ENCODE measurements at places on chromosomes 7 and 10.

- no peak for DNase-seq
Measured at GRCh38 chr7:123741940-123742339, 6.9 kb downstream of the WASL start.

- no peak for DNase-seq
Measured at GRCh38 chr7:50315739-50316671, 11.5 kb downstream of the IKZF1 start.

GRCh38 chr7:133197972-133198544 lies 54.8 kb upstream of the EXOC4 start:
- no peak for DNase-seq

DNA sequence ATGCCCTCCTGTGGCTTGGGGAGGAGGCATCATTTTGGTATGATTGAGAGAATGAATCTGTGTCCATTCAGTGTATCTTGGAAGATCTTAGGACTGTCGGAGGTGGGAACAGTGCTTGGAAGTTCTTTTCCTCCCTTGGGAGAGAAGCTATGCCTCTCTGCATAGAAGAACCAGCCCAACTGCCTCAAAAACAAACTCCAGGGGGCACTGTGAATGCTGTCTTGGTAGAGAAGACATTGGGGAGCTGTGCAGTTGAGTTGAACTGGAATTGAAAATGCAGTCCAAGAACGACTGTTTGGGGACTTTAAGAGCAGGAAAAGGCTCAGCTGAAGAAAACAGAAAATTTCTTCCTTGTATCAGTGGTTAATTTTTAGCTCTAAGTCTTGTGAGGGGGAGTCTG lies 4.9 kb upstream of the GJD4 start:
- no peak for DNase-seq

DNA sequence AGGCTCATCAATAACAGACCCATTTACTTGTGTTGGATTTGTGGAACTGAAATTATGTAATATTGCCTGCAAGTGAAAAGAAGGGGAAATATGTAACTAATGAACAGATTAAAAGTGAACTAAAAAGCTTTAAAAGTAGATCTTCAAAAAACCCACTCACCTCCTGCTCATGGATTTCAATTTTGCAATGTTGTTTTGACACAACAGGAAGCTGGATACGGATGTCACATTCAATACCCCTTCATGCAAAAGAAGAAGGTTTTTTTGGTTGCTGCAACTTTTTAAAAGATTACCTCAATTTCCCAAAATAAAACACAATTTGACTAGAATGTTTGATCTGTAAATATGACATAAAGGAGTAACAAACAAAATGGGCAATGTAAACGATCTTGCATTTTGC lies 3.3 kb downstream of the MKI67 start:
- no peak for DNase-seq

GRCh38 chr7:21276471-21277035 lies 151.3 kb upstream of the SP4 start:
- no peak for DNase-seq

GRCh38 chr7:139427788-139428187 lies 55.7 kb downstream of the KLRG2 start:
- no peak for DNase-seq

GRCh38 chr7:45869426-45869825 lies 3.5 kb downstream of the CCDC201 start:
- DNase-seq = no peak

GRCh38 chr10:103481974-103482531 lies 3.0 kb upstream of the CALHM3 start:
- DNase-seq = no peak

- no peak for DNase-seq
Measured at GRCh38 chr7:27992755-27993493, 187.7 kb downstream of the JAZF1 start.

- DNase-seq = no peak
Measured at GRCh38 chr7:100571829-100572116, 1.9 kb downstream of the SAP25 start.

DNA sequence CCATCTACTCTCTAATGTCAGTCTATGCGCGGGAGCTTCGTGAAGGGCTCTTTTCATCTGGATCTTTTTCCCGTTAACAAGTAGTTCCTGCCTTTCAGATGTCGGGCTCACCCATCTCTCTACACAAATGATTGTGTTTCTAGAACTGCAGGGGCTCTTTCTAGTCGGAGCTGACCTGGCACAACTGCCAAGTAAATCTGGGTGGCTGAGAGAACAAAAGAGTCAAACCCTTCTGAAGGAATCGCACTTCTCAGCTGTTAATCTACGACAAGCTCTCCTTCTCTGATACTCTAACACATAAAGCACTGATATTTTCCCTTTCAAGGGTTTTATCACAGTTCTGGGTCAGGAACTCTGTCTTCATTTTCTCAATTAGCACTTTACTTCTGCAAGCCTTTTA lies 144.7 kb downstream of the NRP1 start:
- DNase-seq = no peak

DNA sequence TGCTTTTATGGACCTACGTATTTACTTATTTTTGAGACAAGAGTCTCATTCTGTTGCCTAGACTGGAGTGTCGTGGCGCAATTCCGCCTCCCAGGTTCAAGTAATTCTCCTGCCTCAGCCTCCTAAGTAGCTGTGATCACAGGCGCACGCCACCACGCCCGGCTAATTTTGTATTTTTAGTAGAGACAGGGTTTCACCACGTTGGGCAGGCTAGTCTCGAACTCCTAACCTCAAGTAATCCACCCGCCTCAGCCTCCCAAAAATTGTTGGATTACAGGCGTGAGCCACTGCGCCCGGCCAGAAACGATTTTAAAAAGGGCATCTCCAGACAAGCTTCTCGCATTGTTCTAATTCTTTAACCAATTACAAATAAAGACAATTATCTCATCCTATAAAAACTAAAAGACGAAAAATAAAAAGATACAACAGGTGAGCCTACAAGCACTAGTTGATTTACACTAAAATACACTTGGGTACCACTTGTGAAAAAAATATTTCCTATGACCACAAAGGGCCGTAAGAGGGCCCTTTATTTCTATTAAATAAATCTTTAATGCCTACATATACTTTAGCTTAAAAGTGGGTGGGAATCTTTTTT lies 2.4 kb downstream of the TRA2A start:
- DNase-seq = no peak

GRCh38 chr7:87234949-87235348 lies 15.4 kb upstream of the TMEM243 start:
- no peak for DNase-seq

DNA sequence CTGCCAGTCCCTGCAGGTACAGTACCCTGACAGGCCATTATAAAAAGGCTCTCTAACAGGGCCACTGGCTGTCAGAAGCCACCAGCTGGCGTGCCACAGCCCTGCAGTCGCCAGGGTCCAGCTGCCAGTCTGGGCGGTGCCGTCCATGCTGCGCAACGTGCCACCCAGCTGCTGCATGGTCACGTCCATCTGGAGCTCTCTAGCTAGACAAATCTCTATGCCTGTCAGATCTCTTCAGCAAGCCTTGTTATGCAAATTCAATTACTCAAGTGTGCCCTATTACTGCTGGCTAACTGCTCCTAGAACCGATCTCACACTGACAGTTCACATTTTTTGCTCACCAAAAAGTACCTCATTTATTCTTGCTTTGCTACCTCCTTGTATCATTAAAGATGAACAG lies 75.9 kb downstream of the HIBADH start:
- no peak for DNase-seq

- DNase-seq = no peak
Measured at GRCh38 chr10:28666751-28667467, 10.4 kb upstream of the BAMBI start.

DNA sequence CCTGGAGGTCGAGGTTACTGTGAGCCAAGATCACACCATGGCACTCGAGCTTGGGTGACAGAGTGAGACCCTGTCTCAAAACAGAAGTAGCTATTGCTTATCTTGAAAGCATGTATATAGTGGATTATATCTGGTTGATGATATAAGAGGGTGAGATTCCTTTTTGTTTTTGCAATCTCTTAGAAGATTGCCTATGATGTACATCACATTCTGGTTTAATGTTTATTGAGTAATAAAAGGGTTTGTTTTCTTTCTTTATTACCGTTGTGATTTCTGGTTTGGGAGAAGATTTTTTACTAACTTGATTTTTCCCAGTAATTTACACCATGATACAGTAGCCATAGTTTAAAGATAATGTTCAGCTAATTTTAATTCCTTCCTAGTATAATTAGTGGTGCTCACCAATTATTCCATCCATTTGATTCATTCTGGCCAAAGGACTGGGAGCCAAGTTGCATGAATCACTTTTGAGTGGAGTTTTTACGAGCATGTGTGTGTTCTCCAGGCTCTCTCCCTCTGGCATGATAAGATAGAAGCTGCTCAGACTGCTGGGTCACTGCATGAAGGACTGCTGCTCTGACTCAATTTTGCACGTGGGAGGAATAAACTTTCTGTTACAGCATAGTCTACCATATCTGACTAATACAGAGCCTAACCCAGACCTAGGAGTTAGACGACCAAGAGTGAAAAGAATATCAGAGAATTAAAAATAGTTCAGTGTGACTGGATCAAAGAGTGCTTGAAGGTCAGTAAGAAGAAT lies 13.5 kb upstream of the TSPAN13 start:
- no peak for DNase-seq

GRCh38 chr7:135095450-135095849 lies 52.4 kb upstream of the TMEM140 start:
- no peak for DNase-seq
